Bone marrow (tissue), 2 donors: ENCODE measurements at places on chromosomes 13 and 19.

GRCh38 chr13:103277959-103278694, 211.9 kb upstream of the SLC10A2 start:
- no peak for DNase-seq

GRCh38 chr13:43994999-43995859, 115.5 kb downstream of the LACC1 start:
- no peak for DNase-seq

GRCh38 chr19:16315825-16316505, 8.7 kb upstream of the KLF2 start:
- DNase-seq: no peak

GRCh38 chr13:46621792-46622629, 69.0 kb downstream of the LRCH1 start:
- no peak for DNase-seq

DNA sequence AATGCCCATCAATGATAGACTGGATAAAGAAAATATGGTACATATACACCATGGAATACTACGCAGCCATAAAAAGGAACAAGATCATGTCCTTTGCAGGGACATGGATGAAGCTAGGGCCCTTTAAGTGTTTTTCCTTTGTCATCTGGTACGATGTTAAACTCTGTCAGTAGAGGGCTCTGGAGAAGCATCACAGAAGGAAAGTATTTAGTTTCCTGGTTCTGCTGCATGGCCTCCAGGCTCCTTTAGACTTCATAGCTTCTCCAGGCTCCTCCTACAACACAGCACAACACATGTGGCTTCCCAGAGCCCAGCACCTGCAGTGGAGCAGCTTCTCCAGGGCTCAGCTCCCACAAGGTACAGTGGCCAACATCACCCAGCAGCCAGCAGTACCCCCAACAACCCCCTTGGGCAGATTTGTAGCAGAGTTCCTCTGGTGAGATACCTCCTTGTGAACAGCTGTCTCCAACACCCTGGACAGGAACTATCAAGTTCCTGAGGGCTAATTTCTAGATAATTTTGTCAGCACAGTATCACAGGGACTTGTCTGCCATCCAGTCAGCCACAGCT, 63.4 kb downstream of the KCTD12 start:
- DNase-seq: no peak

DNA sequence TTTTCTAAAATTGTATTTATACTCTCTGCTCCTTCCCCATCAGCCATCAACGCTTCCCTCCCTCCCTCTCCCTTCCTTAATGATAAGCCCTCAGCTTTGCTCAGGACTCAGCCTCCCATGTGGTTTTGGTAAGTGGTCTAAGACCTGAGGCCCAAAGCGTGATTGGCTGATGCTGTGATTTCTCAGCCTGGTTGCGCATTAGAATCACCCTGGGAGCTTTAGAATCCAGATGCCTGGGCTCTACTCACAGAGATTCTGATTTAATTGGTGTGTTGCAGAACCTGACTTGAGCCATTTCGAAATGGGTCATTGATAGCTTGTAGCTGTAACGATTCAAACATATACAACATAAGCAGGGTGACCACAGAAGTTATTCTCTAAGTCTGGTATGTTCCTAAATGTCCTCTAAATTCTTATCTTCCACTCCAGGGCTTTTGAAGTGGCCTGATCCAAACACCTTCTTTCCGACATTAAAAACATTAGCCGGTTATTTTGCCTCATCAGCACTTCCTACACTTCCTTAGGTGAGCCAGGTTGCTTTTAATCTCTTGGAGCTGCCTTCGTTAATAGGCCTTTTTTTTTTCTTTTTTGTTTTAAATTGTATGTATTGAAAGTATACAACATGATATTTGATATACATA, 60.6 kb downstream of the LRCH1 start:
- DNase-seq: no peak

GRCh38 chr19:1009041-1009980, 9.1 kb downstream of the GRIN3B start:
- no peak for DNase-seq

GRCh38 chr19:40601134-40601974, at the start of gene LTBP4:
TSS of gene LTBP4 (plus strand) at chr19:40601369. CDS start at chr19:40601388, 19 bp downstream.
- DNase-seq: no peak

DNA sequence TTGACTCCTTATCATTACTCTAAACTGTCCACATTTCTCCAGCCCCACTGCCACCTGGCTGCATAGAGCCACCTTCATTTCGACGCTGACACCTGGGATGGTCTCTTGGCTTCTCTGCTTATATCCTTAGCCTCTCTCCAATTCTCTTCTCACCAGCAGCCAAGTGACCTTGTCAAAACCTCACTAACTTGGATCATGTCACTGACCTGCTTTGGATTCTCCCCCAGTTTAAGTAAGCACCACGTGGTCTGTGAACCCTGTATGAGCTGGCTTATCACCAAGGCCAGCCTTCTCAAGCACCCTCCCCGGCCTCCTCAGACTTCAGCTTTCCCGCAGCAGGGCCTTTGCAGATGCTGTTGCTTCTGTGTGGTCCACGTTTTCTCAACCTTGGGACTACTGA, 12.3 kb upstream of the GGACT start:
- no peak for DNase-seq

GRCh38 chr19:2308114-2308556, at the start of gene LINGO3:
TSS of gene LINGO3 (minus strand) at chr19:2308154. CDS start at chr19:2291776, 16,378 bp downstream.
- no peak for DNase-seq

- DNase-seq: no peak
Observed at GRCh38 chr13:111202745-111203144, 87.6 kb downstream of the ARHGEF7 start.

DNA sequence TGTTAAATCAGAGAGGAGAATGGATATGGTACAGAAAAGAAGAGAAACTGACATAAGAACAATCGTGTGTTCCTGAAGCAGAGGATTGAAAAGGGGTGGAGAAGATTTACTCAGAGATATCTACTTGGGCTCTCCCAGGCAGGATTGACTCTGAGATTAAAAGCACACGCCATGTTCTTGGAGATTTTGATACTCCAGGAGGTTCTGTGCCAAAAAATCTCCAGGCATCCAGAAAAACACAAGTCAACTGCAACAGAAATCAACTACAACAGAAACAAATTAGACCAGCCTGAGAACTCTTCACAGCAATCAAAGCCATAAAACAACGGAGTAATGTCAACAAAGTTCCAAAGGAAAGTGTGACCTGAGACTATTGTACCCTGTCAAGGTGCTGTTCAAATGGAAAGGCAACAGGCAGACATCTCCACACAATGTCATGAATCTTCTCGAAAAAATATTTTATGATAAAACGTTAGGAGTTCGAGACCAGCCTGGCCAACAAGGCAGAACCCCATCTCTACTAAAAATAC, 104.2 kb downstream of the UBL3 start:
- no peak for DNase-seq

GRCh38 chr13:84129966-84130365, 247.7 kb upstream of the SLITRK1 start:
- no peak for DNase-seq

- DNase-seq: peak; percentile 22
Observed at GRCh38 chr13:48492470-48493065, 40.3 kb downstream of the RCBTB2 start.
